NCI-H2171 treated with DMSO at 0.1 percent for 48 hours (cell line): ENCODE measurements at places on chromosomes 11 and 22.

DNA sequence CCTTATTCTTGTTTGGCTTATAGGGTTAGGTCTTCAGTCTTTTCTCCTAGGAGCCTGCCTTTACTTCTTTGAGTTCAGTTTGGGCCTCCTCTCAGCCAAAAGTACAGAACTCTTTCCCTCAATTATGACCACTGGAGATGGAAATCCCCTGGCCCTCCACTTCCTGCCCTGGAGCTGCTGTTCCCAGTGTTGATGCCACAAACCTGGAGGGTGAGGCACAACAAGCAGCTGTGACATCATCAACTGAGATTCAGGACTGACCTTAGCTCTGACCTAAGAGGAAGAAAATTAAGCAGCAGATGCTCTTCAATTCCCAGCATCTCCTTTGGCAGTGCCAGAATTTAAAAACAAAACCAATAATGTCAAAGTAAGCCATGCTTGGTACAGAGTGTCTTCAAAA lies 3.0 kb downstream of the ABTB2 start:
- DNase-seq = no peak

GRCh38 chr11:78069465-78069864 lies 5.8 kb downstream of the THRSP start:
- peak; percentile 43 for DNase-seq

DNA sequence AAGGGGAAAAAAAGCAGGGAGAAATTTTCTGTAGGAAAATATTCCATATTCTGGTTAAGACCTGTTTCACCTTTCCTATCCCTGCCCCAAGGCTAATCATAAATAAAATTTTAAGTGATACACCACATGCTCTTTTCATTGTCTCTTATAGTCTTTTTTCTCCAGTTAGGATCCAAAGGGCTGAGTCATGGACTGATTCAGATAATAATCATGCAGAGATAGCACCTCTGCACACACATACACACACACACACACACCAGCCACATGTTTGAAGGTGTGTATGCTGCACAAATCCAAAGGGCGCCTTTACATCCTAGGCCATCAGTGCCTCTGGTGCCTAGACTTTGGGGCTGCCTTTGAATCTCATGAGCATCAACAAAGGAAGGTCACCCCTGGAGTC lies 35.5 kb upstream of the CWF19L2 start:
- no peak for DNase-seq

- DNase-seq = no peak
These were observed 664 bp downstream of the PTGDR2 start for GRCh38 chr11:60854847-60855725.

GRCh38 chr11:45273509-45273908 lies 12.6 kb downstream of the SYT13 start:
- DNase-seq = no peak

GRCh38 chr11:86214710-86215109 lies 29.8 kb upstream of the EED start:
- DNase-seq = no peak

DNA sequence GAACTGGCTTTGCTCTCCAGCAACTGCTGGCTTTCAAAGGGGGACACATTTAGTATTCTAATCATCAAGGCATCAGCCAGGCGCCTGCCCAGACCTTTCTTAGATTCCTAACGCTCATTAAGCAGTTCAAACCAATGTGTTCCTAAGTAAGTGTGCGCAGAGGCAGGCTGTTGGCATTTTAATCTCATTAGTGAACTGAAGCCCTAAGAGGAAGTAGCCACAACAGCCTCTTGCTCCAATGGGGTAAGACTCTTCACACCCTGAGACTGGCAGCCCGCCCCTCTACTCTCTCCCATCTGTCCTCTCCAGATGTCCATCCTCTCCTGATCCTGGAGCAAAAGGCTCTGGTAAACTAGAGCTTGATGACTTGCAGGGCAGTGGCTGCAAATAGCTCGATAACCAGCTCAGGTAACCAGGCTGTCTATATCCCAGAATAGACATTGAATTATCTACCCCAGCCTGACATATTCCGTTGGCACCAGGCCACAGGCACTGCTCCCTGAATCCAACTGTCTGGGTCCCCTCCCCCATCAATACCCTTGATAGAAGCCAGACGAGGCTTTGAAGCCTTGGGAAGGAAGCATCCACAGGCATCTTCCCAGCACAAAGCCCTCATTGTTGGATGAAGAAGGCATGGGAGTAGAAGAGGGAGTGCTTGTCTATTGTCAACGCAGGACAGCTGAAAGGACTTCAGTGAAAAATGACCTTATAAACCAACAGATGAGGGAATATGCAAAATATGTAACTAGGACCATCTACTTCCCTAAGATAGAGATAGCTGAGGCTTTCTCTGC lies 321.1 kb downstream of the TENM4 start:
- peak; percentile 100 for DNase-seq
